ENCODE measurements at places on chromosomes 3 and 15.

GRCh38 chr3:189836795-189837194 is 205.6 kb downstream of the TP63 start:
- no peak for DNase-seq

GRCh38 chr3:65785065-65785645 is 253.6 kb downstream of the MAGI1 start:
- DNase-seq = no peak

DNA sequence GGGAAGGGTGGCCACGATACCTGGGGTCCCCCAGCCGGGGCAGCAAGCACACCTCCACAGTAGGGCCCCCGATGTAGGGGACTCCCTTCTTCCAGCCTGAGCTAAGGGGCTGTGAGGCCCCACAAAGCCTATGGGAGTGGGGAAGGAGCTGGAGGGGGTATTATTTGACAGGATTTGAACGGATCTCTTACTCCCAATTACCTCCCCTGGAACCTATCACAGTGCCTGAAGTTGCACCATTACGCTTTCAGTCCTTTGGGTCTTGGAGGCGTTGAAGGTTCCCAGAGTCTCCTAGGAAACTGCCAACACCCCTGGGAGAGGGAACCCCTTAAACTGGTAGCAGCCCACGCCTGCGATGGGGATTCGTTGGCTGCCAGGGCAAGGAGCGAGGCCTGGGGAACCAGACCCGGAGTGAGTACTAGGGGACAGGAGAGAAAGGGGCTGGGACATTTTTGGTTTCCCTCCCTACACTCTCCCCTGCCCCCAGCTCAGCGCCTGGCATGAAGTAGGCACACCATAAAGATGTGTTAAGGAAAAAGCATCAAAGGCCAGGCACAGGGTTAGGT is 409 bp upstream of the LHFPL4 start:
- DNase-seq = no peak

GRCh38 chr3:194739498-194740284 is 54.0 kb downstream of the FAM43A start:
- no peak for DNase-seq

- DNase-seq = no peak
Measured at GRCh38 chr15:90114451-90114901, 12.2 kb upstream of the IDH2 start.

DNA sequence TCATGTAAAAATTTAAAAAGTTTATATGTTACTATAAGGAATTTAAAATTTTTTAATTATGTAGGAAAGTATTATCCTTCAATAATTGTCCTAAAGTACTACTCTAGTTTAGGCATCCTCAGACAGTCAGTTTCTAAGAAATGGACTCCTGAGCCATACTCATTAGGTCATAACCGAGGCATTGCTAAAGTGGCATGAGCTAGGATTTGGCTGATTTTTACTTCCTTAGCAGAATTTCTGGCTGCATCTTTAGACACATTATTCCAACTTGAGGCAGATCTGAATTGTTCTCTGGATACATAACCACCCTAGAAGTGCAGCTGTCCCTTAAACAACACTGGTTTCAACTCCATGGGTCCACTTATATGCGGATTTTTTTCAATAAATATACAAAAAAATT is 38.3 kb downstream of the IFT57 start:
- DNase-seq = no peak

DNA sequence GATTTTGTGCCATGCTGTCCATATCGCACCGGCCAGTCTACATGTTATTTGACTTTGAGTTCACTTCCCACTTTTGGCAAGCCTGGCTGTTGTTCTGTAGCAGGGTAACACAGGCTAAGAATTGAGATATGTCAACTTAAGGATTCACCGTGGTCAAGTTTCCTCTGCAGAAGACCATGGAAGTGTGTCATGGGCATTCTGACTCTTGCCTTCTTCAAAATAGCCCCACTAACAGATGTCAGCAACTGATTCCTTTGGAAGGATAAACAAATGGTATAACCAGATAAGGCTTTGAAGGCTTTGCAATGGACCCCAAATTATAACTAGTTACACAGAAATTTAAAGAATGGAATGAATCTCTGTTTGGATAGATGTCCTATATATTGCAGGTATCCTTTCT is 20.1 kb upstream of the CD47 start:
- no peak for DNase-seq

GRCh38 chr3:52370531-52370930 is 54.4 kb downstream of the DNAH1 start:
- no peak for DNase-seq

DNA sequence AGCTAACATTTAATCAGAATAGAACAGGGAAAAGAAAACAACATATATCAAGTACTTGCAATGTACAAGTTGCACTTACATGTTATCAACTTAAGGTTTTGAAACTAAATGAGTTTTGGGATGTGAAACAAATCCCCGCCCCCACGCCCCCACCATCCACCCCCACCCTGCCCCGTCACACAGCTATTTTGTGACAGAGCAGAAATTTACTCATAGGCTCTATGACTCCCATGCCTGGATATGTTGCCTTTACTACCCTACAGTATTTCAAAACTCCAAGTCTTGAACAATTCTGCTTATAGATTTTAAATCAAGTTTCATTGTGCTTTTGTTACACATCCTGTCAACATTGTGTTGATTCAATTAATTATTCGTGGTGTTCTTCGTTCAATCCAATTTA is 18.1 kb upstream of the IL1RAP start:
- no peak for DNase-seq

GRCh38 chr3:102174832-102175374 is 259.9 kb upstream of the ZPLD1 start:
- DNase-seq = no peak

DNA sequence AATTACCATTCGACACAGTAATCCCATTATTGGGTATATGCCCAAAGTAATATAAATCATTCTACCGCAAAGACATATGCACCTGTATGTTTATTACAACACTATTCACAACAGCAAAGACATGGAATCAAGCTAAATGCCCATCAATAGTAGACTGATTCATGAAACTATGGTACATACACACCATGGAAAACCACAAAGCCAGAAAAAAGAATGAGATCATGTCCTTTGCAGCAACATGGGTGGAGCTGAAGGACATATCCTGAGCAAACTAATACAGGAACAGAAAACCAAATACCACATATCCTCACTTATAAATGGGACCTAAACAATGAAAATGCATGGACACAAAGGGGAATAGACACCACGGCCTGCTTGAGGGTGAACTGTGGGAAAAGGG is 11.1 kb upstream of the MCF2L2 start:
- DNase-seq = no peak

- no peak for DNase-seq
Measured at GRCh38 chr3:164962610-164963009, 115.7 kb downstream of the SI start.

DNA sequence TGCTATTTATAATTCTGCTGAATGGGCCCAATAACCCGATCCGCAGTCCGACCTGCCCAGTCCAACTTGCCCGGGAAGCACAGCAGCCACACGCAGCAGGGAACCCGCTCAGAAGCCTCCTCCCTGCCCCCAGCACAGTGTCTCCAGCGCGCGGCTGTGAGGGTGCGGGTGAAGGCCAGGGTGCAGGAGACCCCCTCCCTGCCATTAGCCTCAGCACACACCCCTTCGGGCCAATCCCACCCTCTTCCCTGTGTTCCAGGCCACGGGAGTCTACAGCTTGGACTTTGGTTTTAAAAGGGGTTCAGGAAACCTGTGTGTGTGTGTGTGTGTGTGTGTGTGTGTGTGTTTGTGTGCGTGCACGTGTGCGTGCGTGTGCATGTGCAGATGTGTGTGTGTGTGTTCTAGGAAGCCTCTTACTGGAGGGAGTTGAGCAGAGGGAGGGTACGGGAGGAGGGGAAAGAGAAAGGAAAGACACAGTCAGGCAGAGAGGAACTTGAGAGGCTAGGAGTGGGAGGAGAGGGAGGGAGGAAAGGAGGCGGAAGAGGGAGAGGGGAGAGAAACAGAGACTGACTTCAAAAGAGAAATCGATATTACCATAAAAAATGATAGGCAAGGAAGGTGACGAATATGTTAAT is 34.2 kb downstream of the ATP2B2 start:
- DNase-seq = no peak

GRCh38 chr3:15637131-15637951 is 35.8 kb downstream of the BTD start:
- no peak for DNase-seq

DNA sequence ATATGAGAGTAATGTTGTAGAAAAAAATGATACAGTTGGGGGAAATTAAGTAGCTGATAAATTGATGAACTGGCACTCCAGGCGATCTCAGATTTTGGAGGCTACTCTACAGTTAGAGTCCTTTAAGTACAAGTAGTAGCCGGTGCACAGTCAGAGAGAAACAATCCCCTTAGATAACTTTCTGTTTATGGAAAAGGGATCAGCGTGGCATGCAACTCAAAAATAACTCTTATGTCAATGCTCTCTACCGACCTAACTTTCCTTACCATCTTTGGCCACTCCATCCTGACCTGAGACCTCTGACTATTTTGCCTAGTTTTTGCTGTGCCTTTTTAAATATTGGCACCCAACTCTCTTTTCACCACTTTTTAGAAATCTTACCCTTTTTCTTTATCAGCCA is 299.6 kb downstream of the UNC13C start:
- no peak for DNase-seq

GRCh38 chr3:185263423-185263822 is 9.6 kb upstream of the EHHADH start:
- DNase-seq = no peak

- no peak for DNase-seq
Measured at GRCh38 chr3:65350801-65351476, 663.1 kb upstream of the ADAMTS9 start.

DNA sequence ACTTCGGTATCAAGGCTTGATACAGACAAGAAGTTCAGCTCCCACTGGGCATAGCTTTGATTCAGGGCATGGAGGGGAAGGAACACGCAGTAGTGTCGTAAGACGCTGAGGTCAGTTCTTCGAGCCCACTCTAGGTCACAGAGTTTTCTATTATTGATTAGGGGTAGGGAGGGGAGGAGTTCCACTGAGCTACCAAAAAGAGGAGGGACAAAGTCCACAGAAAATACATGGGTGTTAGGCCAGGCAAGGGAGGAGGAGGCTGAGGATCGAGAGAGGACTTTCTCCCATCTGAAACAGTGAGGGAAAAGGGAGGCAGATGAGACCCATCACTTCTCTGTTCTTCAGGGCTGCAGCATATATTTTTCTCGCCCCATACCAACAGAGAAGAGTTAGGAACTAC is 75.1 kb upstream of the GUCA1C start:
- no peak for DNase-seq

DNA sequence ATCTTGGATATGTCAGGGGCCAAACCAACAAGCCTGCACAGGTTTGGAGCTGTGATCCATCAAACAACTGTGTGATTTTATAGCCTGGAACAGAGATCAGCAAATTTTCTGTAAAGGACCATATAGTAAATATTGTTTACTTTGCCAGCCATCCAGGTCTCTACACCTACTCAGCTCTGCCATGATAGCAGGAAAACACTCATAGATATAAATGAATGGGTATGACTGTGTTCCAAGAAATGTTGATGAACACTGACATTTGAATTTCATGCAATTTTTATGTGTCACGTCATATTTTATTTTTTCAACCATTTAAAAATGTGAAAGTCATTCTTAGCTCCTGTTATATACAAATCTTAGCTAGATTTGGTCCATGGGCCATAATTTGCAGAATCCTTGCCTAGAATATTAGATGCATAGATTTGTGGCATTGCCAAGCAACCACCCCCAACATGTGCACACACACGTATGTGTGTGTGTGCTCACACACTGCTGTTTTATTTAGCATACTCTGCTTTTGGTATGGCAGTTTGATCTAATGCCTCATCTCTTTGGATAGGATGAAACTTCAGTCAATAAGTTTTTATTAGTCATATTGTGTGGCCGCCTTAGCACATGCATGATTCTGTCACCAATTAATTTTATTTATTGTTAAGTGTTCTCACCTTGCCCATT is 6.4 kb downstream of the ATXN7 start:
- DNase-seq = no peak

DNA sequence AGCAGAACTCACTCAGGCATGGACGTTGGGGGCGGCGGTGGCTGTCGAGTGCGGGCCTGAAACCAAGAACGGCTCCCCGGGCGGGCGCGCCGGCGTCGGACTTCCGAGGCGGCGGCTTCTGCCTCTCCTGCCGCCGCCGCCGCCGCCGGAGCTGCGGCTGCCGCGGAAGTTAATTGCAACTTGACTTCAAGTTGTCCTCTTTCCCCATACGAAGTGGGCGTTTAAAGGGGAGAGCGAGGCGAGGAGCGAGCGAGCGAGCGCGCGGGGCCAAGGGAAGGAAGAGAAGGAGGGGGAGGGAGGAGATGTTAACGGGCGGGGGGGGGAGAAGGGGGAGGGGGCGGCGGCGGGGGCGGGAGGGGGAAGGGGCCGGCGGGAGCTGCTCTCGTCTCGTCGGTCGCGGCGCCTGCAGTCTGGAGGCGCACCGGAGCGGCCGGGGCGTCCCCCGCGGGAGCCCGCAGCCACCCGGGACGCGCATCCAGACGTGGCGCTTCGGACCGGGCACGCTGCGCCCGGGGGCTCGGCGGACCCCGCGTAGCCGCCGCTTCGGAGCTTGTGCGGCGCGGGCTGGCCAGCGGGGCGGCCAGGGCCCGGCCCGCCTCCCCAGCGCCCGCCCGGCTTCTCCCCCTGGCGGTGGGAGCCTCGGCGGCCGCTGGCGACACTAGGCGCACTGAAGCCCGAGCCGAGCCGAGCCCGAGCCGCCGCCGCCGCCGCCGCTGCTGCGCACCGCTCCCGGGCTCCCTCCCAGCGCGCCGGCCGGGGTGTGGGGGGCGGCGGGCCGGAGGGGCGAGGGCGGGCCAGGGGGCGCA is 19.7 kb upstream of the SATB1 start:
- no peak for DNase-seq

GRCh38 chr3:55662683-55663082 is 175.6 kb upstream of the WNT5A start:
- no peak for DNase-seq

- DNase-seq = no peak
Measured at GRCh38 chr3:8660175-8661118, 15.8 kb upstream of the SSUH2 start.

DNA sequence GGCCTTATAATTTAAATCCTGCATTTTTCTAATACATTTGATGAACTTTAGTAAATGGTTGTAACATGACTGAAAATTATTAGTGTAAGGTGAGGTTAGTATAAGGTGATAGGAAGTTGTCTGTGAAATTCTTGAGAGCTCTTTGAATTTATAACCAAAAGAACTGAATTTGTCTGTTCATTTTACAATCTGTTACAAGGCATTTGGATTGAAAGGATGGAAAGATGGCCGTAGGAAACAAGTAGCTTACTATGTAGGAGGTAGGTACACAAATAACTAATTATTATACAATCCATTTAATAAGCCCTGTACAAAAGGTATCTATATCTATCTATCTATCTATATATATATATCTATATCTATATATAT is 6.6 kb downstream of the DIPK2A start:
- no peak for DNase-seq

- no peak for DNase-seq
Measured at GRCh38 chr3:37810848-37811247, 50.8 kb upstream of the CTDSPL start.
